ENCODE measurements at places on chromosomes 6 and 20.
A peak's percentile ranks its signal among the peaks of the same experiment; 100 is the strongest.

DNA sequence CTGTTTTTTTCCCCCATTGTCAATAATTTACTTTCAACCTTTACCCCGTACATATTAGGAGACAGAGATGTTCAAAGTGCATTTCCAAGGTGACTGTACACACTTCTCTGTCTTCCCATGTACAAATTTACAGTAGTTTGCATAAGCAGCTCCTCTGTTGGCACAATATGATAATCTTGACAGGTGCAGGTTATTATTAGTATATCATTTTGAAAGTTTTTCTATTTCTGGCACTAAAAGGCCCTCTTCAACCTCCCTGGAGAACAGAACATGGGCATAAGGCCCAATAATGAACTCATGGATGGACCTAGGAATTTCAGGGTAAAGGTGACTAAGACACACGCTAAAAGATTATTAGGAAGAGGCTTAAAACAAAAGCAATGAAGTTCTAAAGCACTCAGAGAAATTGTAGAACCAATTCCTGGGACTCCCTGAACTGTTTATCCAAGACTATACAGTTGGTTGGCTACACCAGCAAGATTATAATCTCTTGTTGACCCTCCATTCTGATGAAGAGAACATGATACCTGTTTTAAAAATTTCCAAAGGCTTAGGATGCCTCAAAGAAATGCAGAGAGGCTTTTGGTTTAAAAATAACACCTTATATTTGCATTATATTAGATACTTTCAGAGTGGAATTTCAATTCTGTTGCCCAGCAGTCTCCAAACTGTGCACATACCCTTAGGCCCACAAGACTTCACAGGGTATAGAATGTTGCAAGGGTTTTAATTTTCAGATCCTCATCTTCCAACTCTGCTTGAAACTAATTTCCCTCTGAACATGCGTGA lies 1.1 kb downstream of the AIG1 start:
- no peak for DNase-seq

GRCh38 chr6:43743682-43744381 lies 26.2 kb upstream of the VEGFA start:
- DNase-seq, result no peak

DNA sequence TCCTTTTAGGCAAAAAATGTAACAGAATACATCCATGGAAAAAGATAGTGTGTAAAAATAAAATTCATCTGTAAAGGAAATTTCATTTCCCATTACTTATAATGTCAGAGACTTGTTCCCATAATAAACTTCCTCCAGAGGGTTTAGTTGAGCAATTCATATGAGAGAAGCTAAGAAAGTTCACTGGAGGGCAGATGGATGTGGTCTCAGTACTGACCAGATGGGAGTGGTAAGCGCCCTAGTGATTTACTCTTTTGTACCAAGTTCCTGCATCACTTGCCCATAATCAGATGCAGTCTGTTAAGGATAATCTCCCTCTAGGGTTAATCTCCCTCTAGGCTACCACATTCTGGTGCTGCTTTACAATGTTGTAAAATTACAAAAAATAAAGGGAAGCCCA lies 61.7 kb downstream of the ESF1 start:
- no peak for DNase-seq

- no peak for DNase-seq
Measured at GRCh38 chr6:52500238-52501129, 76.4 kb downstream of the TRAM2 start.

- no peak for DNase-seq
Measured at GRCh38 chr6:3997177-3997770, 81.7 kb downstream of the FAM217A start.

DNA sequence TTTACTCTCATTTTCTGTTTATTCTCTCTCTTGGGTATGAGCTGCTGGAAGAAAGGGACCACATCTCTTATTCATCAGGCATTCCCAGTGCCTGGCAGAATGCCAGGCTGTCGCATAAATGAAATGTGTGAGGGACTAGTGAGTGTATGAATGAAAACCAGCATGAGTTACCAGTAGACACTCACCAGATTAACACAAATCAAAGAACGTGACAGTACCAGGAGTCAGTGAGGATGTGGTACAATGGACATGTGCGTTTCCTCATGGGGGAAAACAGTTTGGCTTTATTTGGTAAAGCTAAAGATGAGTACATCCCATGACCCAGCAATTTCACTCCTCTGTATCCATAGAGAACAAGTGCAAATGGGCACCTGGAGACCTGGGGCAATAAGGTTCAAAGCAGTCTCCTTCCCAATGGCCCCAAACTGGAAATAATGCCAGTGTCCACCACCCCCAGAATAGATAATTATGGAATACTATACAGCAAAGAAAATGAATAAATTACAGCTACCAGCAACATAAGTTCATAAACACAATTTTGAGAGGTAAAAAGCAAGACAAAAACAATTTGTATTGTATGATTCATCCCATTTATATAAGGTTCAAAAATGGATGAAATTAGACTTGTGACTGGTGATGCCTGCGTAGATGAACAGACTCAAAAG lies 93.3 kb downstream of the CDH22 start:
- DNase-seq, result peak; percentile 54

GRCh38 chr20:10347086-10347880 lies 86.7 kb downstream of the MKKS start:
- DNase-seq, result no peak

GRCh38 chr6:111943726-111944125 lies 70.5 kb upstream of the FYN start:
- no peak for DNase-seq

- no peak for DNase-seq
Measured at GRCh38 chr20:1278993-1279392, 12.9 kb downstream of the SNPH start.

DNA sequence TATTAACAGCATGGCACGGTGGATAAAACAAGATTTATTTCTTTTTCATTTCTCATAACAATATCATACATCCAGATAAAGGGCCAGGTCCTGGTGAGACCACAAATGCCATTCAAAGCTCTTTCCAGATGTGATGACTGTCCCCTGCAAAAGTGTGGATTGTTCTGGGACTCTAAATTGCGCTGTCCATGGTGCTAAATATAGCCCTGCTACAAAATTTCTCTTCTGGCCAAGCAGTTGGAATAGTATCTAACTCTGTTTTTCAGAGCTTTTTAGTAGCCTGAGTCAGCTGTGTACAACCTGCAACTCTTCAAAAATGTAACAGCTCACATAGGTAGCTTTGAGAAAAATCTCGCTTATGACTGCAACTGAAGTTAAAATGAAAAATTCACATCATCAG lies 115.8 kb downstream of the MANEA start:
- DNase-seq, result no peak

DNA sequence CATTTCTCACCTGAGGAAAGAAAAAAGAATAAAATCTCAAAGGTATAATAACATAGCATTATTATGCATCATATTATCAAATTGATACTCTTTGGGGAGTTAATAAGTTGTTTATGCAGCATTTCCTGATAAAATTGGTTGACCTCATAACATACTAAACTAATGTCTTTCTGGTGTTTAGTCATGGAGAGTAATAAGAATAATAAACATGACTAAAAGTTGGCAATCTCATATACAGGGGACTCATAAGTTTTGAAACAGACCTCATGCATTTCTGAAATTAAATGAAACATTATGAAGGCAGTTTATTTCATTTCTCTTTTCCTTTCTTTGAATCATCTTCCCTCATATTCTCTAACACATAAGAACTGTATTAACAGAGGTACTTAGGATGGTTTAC lies 60.5 kb upstream of the PRDM1 start:
- no peak for DNase-seq

DNA sequence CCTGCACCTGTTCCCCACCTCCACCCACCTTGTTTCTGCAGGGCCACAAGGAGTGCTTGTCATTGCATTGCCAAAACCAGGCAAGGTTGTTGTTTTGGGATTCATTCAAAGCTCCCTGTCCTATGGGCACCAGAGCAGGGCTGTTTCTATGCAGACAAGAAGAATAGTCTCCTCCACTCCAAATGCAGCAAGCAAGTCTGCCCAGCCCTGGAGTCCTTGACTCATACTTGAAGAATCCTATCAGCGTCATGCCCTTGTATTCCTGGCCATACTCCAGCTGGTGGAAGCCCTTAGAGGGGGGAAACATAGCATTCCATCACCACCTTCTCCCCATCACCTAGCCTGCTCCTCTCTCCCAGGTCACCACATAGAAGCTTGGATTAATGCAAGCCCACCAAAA lies 145.3 kb upstream of the ECI2 start:
- no peak for DNase-seq

DNA sequence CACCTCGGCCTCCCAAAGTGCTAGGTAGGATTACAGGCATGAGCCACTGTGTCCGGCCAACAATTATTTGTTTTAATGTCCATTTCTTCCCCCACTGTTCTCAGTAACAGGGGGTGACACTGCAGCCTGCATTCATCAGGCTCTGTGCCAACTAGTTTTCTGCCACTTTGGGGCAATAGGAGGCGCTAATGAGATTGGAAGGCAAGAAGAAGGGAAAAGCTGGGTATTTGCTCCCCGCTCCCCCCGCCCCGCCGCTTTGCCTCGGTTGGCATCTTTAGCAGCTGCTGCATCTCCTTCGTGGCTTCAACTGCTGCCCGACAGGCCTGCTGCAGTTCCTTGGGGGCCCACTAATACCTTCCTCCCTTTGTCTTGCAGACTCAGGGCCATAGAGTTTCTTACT lies 35.0 kb upstream of the MDGA1 start:
- DNase-seq, result no peak

- no peak for DNase-seq
Measured at GRCh38 chr6:3987053-3987452, 91.9 kb downstream of the FAM217A start.

DNA sequence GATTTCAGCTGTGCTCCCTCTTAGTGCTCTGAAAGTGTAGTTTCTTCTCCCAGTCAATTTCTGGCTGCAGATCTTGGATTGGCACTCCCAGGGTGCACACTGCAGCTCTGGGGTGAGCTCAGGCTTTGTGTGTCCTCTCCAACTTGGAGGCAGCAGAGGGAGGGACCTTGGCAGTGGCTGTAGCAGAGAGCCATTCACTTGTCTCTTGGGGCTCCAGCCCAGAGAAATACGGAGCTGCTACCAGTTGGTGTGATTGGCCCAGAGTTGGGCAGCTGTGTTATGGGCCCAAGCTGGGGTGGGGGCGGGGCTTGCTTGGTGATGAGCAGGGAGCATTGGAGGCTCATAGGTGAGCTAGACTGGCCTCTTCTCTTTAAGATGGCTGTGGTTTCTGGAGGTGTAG lies 65.9 kb downstream of the KLHL32 start:
- no peak for DNase-seq

DNA sequence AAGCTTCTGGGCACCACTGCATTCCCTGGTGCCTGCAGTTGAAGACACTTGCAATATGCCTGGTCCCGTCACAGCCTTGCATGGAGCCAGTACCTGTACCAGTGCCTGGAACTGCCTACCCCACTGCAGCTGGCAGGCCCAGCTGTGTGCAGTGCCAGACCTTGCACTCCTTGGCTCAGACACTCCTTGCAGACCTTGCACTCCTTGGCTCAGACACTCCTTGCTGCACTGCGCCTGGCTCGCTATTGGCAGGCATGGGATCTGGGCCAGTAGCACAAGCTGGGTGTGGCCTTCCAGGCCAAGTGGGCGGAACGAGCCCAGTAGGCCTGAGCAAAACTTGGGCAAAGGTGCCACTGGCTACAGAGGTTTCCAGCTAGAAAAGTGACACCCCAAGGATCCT lies 1189.1 kb downstream of the GRIK2 start:
- no peak for DNase-seq

DNA sequence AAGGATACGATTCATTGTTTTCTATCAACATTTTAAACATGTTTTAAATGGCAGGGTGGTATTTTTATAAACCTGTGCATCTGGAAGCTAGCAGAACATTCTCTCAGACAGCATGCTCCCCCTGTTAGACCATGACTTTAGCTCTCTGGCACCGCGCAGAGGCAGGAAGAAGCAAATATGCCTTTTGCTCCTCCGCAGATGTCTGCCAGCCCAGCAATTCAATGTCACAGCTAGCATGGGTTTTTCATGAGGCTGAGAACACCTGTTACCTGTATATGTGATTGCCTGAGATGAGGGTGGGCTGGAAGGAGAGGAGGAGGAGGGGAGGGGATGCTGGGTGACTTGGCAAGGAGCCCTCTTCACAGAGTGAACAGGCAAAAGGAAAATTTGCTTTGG lies 6.7 kb downstream of the MTCH1 start:
- DNase-seq, result peak; percentile 51

GRCh38 chr6:24721461-24722215 lies 2.7 kb upstream of the C6orf62 start:
- DNase-seq, result no peak

GRCh38 chr20:12055161-12055560 lies 137.5 kb downstream of the BTBD3 start:
- DNase-seq, result no peak

- DNase-seq, result no peak
Measured at GRCh38 chr6:25014369-25014768, 78.6 kb upstream of the RIPOR2 start.

All from COR-L47 (cell line).